ENCODE measurements at places on chromosomes 2 and 18.

DNA sequence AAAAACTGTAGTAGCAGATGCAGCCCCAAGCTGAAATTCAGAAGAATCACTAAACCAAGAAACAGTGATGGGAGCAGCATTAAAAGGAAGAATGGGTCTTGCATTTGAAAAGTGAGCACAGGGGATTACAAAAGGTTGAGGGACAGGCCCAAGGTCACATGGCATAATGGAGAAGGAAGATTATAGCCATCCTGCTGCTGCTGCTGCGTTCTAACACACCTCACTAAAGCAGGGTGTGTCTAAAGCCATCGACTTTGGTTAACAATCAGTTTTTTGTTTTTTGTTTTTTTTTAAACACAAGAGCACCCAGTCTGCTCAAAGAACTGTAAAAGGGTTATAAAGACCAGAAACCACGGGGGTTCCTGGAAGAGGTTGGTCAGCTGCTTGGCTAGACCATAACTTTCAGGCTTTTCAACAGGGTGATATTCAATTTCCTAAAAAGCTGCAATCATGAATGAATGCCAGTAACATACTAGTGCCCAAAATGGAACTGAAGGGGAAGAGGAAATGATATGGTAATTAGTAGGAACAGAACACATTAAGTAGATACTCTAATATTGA, 102.6 kb downstream of the MYO5B start:
- peak; percentile 21 for DNase-seq

DNA sequence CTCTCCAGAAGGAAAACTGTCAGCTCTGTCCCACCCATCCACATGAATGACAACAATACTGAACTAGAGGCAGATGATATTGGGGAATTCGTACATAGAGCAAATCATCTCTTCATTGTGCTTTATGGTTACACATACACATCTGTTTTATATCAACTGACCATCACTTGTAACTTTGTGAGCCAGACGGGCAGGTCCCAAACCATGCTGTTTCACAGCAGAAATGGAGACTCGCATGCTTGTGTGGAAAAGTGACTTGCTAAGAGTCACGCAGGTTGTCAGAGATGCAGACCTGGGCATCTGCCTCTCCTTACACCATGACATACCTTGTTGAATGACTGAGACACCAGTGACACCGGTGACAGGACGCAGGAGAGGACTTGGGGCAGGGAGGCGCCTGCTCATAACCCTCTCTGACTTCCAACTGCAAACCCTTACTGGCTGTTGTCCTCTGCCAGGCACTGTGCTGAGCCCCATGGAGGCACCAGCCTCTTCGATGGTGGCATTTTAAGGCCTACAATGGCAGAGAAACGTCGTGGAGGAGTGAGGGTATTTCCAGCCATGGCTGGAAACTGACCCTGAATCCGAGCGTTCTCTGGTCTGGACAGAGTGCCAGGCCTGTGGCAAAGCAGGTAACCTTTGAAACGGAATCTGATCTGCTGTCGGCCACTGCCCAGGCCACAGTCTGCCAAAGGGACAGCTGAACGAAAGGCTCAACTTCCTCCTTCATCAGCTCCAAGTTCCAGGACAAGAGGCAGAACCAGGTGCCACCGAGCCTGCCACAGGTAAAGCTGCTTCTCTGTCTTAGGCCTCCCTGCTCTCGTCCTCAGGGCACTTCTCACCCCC, 26.9 kb upstream of the ROCK2 start:
- DNase-seq: no peak

DNA sequence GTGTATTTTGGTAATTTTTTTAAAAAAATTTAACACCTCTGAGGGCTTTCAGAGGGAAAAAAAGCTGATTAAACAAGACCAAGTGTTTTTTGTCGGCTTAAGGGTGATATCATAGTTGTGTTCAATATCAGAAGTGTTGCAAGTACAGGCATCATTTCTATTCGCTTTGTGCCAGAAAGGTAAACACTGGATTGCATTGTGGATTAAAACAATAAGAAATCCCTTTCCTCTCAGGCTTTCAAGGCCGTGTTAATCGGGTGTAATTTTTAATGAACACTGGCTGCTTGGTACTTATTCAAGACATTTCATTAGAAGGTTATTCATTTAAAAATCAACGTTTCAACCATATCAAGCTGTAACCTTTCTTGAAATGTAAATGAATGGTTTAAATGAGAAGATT, 18.3 kb downstream of the FIGN start:
- DNase-seq: no peak

DNA sequence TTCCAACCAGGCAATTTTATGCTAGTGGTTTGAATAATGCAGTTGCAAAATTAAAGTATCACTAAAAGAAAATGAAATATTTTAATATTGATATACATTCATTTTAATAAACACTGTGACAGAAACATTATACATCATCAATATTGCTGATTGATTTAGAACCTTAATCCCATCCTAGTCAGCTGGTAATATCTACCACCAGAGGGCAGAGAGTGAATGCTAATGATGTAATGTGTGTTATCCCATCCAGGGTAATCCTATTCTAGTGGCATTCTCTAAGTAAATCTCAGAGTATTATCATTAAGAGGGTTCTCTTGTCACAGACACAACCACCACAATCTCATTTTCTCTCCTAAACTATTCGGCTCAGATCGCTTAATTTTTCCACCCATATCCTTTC, 477.4 kb downstream of the CPS1 start:
- DNase-seq: peak; percentile 25

GRCh38 chr2:171956135-171956825, 34.0 kb downstream of the HAT1 start:
- no peak for DNase-seq

GRCh38 chr2:165192729-165193128, 11.1 kb downstream of the SCN3A start:
- no peak for DNase-seq

DNA sequence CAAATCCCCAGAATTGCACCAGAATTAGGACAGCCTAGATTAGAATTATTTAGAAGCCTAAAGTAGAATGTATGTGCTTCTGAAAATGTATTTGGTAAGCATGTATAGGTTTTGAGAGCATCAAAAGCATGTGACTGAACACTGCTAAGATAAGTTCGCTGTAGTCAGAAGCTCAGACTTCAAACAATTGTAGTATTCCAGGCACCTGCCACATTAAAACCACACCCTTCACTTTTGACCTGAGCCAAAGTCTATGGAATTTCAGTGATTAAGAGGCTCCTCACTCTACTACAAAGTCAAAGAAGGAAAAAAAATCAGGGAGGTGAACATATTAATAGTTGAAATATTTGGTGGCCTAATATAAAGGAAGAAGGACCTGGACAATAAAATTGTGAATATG, 8.2 kb downstream of the KCNJ3 start:
- DNase-seq: no peak

DNA sequence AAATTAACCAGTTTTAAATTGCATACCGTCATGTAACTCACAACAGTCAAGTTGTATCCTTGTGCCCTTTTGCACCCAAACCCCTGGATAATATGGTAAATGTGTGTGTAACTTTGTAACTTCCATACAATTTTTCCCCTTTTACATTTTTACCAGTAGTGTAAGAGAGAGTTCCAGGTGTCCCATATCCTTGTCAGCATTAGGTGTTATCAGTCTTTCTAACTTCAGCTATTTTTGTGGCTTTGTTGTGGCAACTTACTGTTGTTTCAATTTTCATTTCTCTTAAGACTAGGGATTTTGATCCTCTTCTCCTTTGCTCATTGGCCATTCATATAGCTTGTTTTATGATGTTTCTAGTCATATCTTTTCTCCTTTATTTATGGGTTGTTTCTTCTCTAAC, 94.6 kb downstream of the LCLAT1 start:
- DNase-seq: peak; percentile 69

GRCh38 chr18:10367836-10368235, 86.6 kb upstream of the APCDD1 start:
- no peak for DNase-seq
